D721Med (cell line): ENCODE measurements at places on chromosomes 5 and 9.

GRCh38 chr5:153147891-153148623, 342.4 kb upstream of the GRIA1 start:
- no peak for DNase-seq

DNA sequence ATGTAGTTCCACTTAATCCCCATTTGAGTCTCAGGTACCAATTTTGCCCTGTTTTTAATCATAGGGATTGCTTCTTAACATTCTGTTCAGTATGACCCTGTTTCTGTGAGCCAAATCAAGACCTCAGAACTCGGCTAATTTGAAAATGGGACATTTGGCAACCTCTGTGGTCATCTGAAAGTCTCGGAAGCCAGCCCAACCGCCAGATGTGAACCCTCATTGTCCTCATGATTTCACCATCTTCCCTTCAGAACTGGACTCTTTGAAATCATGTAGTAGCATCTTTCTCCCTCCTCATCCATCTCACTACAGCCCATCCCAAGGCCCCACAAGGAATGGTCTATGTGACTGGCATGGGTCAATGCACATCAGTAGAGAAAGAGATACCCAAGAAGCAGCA, 88.9 kb downstream of the S1PR3 start:
- no peak for DNase-seq

DNA sequence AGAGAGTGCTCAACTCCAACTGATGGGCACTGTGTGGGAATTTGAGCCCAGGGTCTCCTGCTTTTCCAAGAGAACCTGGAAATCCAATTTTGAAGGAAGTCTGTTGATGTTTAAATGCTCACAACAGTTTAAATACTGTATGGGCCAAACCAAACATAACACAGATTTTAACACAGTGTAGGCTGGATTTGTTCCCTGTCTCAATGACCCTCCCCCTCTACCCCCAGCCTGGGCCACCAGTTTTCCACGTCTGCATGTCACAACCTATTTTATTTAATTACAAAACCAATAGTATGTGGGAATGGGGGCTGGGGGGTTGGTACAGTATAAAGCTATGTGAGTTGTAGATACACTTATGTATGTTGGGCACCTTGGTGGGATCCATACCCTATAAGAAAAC, 11.7 kb downstream of the PALM2AKAP2 start:
- no peak for DNase-seq

GRCh38 chr9:101626295-101626694, 31.5 kb upstream of the PPP3R2 start:
- DNase-seq, result no peak

GRCh38 chr9:136405481-136405880, 4.9 kb downstream of the ENTR1 start:
- DNase-seq, result no peak

DNA sequence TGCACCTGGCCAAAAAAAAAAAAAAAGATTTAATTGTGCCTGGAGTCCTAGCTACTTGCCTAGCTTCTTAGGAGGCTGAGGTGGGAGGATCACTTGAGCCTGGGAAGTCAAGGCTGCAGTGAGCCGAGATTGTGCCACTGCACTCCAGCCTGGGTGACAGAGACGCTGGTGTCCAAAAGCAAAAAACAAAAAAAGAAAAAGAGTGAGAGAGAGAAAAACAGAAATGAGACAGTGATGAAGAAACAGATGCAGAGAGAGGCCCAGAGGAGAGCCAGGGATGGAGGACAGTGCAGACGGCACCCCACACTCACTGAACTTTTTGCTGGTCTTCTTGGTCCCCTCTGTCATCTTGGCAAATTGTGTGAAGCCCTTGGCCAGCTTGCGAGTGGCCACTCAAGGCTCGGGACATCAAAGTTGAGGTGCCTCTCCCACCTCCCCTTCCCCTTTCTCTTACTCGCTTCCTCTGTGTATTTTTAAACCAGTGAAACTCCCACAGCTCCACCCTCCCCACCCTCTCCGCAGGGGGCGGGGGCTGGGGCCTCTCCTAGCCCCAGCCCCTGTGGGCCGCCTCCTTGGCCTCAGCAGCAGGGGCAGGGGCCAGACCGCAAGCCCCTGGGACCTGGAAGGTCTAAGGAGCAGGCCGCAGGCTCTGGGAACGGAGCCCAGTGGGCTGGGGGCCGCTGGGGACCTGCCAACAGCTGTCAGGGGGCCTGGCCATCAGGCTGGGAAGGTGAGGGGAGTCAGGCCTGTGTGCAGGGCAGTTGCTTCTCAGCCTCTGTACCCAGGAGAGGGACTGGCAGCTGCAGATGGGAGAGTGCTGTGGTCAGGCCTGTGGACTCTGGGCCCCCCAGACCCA, at the start of gene SH2D3C:
Gene SH2D3C, minus strand, starts transcription at position 387 of the 856 bp plus-strand sequence. Its CDS starts 39 bp downstream, at position 348.
- no peak for DNase-seq

- DNase-seq, result no peak
Measured at GRCh38 chr5:124810396-124811006, 64.1 kb upstream of the ZNF608 start.

GRCh38 chr9:98923451-98924123, 20.1 kb upstream of the COL15A1 start:
- DNase-seq, result no peak

DNA sequence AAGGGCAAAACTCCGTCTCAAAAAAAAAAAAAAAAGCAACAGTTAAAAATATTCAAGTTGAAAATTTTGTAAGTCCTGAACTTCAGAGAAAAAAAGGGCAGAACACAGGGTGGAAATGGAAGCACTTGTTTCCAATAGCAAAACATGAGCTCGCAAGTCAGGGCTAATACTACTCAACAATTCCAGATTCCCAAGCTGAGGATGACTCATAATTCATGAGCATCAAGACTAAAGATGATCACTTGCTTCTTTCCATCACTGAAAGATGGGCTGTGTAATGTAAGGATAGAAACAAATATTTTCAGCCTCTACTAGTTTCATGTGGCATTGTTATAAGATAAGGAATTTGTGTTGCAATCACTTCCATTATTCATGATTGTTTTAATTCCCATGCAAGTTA, 33.5 kb upstream of the FST start:
- no peak for DNase-seq

GRCh38 chr5:37833990-37834389, 5.9 kb downstream of the GDNF start:
- DNase-seq, result no peak

DNA sequence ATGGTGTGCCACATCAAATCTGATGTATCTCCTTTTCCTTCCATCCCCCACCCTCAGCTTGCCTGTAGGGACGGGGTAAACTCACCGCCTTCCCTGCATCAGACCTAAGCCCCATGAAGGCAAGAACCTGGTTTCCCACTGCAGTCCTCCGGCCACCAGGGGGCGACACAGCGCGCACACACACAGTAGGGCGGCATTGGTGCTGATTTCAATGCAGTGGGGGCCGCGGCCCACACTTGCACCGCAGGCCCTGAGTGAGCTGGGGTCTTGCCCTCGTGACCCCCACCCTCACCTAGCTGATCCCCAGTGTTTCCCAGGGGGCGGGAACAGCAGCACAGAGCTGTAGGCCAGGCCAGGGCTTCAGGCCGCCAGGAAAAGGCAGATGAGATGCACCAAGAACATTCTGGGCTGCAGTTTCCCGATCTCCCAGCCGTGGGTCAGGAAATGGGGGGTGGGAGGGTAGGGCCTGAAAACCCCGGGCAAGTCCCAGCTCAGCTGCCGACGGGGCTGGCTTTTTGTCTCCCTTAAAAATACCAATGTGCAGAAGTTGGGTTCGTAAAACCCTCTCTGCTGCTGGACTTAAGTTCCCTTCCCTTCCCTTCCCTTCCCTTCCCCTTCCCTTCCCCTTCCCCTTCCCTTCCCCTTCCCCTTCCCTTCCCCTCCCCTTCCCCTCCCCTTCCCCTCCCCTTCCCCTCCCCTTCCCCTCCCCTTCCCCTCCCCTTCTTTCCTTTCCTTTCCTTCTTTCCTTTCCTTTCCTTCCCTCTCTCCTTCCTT, 19.5 kb downstream of the FAM163B start:
- DNase-seq, result no peak

DNA sequence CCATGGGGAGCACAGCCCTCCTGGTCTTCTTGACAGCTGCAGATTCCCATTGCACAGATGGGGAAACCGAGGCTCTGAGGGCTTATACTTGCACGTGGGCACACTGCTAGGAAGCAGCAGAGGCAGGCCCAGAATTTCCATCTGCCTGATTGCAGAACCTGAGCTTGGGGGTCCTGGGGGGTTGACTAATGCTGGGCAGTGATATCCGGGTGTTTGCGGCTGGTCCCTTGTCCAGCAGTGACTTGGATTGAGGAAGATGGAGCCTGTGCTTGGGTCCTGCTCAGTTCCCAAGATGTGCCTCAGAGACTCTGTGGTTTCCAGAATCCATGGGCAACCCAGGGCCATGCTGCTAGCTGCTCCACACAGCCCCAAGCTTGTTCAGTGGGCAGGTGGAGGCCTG, 91.2 kb downstream of the PHF2 start:
- no peak for DNase-seq

GRCh38 chr5:154949781-154950180, 8.9 kb downstream of the MRPL22 start:
- no peak for DNase-seq

GRCh38 chr5:137837491-137838394, 29.9 kb upstream of the MYOT start:
- DNase-seq, result no peak

DNA sequence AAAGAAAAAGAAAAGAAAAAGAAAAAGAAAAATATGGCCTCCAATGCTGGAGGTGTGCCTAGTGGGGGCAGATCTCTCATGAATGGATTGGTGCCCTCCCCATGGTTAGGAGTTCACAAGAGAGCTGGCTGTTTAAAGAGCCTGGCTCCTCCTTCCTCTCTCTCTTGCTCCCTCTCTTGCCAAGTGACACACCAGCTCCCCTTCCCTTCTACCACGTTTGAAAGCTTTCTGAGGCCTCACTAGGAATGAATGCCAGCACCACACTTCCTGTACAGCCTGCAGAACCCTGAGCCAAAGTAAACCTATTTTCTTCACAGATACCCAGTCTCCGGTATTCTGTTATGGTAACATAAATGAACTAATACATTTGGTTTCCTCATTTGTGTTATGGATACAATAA, 14.4 kb upstream of the GALNT10 start:
- DNase-seq, result no peak

DNA sequence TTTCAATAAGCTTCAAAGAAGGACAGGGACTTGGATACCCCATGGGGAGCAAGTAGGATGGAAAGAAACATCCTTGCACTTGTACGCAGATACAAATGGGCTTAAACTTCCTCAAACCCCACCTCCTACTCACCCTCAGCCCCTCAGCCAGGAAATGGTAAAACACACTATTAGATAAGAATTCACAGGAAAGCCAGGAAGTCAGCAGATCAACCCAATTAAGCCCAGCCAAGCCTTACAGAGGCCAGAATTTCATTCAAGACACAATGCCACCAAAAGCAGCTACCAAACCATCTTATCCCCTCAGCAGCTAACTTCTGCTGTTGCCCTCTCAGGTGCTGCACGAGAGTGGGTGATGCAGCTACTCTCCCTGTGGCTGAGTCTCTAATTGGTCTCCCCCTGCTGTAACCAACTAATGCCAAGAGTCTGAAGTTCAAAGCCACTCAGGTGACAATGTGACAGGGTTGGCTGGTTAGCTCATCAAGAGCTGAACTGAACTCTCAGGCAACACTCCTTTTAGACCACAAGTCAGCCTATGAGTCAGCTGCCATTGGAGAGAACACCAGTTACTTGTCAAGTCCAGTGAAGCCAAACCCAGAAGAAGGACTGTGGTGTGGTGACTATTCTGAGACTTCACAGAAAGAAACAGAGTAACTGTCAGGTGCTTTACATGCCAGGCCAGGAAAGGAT, 201.9 kb downstream of the ZNF608 start:
- no peak for DNase-seq

GRCh38 chr5:92633875-92634487, 947.0 kb downstream of the NR2F1-AS1 start:
- DNase-seq, result no peak

GRCh38 chr9:128809831-128810230, 8.5 kb upstream of the ENDOG start:
- DNase-seq, result no peak

- no peak for DNase-seq
Measured at GRCh38 chr5:33800241-33800950, 91.4 kb downstream of the ADAMTS12 start.

- no peak for DNase-seq
Measured at GRCh38 chr5:39658866-39659265, 234.1 kb upstream of the DAB2 start.

DNA sequence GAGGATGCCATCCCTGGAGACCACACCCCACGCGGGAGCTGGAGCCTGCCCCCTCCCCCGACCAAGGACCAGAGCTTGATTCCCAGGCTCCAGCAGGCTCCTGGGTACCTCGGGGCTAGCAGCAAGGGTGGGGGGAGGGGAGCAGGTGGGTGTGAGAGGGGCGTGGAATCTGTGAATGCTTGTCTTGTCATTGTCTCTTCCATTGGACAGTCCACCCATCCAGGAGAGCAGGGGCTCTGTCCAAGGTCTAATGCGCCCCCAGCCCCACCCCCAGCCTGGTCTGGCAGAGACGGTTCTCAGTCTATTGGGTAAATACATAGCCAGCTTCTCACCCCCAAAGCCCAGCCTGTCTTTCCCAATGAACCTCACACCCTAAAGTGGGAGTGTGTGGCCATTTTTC, 22.8 kb downstream of the URM1 start:
- DNase-seq, result no peak

- DNase-seq, result peak; percentile 16
Measured at GRCh38 chr5:15105799-15106393, 234.3 kb upstream of the ANKH start.

DNA sequence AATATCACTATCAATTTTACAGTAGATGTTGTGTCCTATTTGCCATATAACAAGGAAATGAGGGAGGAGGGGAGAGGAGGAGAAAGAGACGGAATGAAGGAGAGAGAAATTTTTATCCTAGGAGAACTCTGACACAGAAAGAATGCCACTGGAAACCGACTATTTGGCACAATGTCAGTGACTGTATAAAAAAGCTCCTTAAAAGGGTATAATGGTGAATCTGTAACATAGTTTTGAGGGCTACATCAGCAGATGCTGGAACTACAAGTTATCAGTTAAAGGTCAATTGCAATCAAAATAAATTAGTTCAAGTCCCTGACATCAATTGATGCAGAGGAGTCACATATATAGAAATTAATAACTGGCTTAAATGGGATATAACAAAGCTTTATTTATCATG, 5.7 kb downstream of the EDIL3 start:
- no peak for DNase-seq

- DNase-seq, result no peak
Measured at GRCh38 chr5:53463909-53464621, 16.4 kb upstream of the FST start.

GRCh38 chr9:123043081-123043939, 9.8 kb downstream of the GPR21 start:
- DNase-seq, result no peak
